ENCODE measurements at places on chromosomes 2 and 18. TPM values are rescaled to one million over a fixed set of nuclear protein-coding genes. Genes with fewer than 3 reads are reported as not detected.

DNA sequence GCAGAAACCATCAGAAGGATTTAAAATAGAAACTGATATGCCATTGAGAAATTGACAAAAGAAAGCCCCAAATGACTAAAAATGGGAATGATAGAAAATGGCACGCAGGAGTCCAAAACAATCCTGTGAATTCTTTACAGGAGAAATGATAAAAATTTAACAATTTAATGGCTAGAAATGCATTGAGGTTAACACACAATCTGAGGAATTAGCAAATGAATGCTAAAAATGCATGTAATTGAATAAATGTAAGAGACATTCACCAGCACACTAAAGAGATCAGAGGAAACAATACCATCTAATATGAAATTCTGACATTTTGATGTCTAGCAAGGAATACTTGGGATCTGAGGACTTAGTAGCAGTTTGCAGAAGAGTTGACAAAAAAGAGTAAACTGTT is 37.0 kb downstream of the MARCHF4 start:
- DNase-seq, result no peak

CD8B2 gene
- not detected for total RNA-seq

DNA sequence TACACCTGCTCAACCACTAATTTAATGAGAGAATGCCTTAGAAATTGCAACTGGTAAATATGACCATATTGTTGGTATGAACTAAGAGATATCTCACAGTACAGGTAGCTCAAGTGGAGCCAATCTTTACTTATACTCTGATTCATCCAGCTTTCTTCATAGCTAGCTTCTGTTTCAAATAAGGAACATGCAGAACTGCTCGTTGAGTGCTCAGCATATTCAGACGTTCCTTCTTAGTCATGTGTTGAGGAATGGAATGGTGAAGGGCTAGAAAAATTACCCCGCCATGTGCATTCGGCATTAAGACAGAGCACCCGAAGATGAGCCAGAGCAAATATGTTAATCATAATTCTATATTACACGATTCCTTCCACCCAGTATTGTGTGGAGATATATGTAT is 144.0 kb upstream of the VRK2 start:
- DNase-seq, result peak; percentile 37

- DNase-seq, result peak; percentile 68
Observed at GRCh38 chr2:143083636-143084035, 45.6 kb upstream of the ARHGAP15 start.

SLC38A11 gene
- total RNA-seq, result not detected

- DNase-seq, result no peak
Observed at GRCh38 chr2:86806059-86806857, 15.5 kb upstream of the CD8A start.

DNA sequence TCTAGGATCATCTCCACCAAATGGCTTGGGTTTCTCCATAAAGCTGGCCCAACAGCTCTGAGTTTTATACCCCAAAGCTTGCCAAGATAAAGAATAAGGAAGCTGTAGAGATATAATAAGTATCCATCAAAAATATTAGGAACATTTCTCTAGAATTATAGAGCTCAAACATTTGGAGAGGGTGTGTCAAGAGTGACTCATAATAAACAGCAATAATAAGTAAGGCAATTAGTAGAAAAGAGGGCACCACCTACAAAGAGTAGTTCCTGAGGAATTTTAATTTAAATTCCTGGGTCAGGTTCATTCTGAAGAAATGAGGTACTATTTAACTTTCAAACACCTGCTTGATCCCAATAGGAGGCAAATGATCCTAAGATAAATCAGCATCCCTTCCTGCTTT is 41.4 kb upstream of the NCKAP5 start:
- no peak for DNase-seq

- no peak for DNase-seq
Observed at GRCh38 chr2:239654266-239654665, 253.4 kb upstream of the HDAC4 start.
